ENCODE measurements at places on chromosomes 7 and 10. TPM values are rescaled to one million over a fixed set of nuclear protein-coding genes. Genes with fewer than 3 reads are reported as not detected.

The STK32C gene
- 15.4 TPM for polyA plus RNA-seq

DNA sequence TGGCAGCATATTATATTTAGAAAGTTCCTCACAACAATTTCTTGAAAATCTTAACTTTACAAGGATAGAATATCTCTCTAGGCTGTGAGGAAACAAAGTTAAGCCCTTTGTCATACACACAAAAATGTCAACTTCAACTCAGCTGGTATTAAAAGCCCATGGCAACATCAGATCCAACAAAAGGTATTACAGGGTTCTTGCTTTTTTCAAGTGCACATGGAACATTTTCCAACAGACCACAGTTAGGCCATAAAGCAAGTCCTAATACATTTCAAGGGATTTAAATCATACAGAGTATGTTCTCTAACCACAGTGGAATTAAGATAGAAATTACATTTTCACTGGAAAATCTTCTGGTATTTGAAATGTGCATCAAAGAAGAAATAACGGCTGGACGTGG, 71.9 kb upstream of the OIT3 start:
- DNase-seq: no peak

GRCh38 chr10:53839440-53840039, 961.5 kb downstream of the PCDH15 start:
- peak; percentile 52 for DNase-seq

DNA sequence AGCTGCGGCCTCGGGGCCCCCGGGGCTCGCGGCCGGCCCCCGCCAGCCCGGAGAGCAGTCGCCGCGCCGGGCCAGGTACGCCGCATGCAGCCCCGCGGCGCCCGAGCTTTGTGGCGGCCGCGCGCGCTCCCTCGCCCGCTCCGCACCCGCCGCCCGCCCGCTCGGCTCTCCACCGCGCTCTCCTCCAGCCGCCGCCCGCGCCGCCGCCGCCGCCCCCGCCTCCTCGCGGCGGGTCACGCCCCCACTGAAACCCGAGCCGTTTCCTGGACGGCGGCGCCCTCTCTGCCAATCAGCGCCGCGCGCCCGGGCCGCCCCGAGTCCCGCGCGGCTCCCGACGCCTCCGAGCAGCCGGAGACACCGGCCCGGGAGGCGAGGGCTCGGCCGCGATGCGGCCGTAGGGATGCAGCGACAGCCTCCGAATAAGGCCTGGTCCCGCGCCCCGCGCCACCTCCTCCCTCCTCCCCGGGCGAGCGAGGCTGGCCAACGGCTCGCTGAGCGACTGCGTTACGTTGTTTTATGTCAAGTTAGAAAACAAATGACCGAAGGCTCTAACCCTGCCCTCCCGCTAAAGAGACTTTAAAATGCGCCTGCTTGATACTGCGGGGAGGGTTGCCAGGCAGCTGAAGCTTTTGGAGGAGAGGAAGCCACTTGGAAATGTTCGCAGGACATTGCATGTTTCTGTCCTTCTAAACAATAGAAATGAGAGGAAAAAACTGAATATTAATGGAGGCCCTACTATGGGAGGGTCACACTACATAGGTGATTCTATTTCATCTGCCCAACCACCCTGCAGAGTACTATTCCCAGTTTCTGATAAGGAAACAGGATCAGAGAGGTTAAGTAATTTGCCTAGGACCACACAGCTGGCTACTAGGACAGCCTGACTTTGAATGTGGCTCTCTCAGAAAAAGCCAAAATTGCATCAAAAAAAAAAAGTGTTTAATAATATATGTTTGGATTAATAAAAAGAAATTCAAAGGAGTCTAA, at the start of gene FGFR2:
Gene FGFR2 (minus strand): TSS at position 182 of the 987 bp plus-strand sequence. CDS start 4,627 bp downstream, outside the sequence.
- peak; percentile 91 for DNase-seq

GRCh38 chr7:55488216-55488615, 84.1 kb downstream of the VOPP1 start:
- no peak for DNase-seq

The KAZALD1 gene
- polyA plus RNA-seq: 10.1 TPM

DNA sequence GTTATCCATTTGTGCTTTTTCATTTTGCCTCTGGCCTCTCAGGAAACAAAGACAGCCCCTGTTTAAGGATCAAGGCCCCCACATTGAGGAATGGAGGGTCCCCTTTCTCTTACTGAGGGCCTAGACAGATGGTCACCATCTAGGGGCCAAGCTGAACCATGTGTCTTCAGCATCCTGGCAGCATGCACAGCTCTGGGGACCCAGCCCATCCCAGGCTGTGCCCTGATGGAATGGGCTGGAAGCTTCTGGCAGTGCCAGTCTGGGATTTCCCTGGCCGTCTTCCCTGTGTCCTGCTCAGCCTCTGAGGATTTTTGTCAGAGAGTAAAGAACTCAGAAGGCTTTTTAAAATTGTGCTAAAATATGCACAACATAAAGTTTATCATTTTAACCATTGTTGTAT, 116.8 kb downstream of the ITIH5 start:
- no peak for DNase-seq

- no peak for DNase-seq
Observed at GRCh38 chr10:97120370-97120769, 65.4 kb downstream of the SLIT1 start.

The CNPY1 gene
- not detected for polyA plus RNA-seq

DNA sequence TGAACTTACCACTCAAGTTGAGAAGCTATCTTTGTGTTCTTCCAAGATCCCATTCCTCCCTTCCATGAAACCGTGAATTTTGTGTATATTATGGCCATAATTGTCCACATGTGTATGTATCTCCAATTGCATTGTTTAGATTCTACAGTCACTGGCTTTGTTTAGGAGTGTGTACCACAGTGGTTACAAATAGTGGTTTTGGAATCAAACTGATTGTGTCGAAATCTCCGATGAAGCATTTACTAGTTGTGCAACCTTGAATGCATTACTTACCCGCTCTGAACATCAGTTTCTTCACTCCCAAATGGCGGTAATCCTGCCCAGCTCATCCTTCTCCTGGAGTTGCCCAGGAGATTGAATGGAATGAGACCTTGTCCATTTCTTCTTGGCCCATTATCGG, 145.0 kb upstream of the ZNF32 start:
- no peak for DNase-seq

- DNase-seq: no peak
Observed at GRCh38 chr10:17808971-17809841, at the start of gene MRC1. TSS of gene MRC1 (plus strand) at chr10:17809348. CDS start at chr10:17809466, 118 bp downstream.

GRCh38 chr7:1977876-1978441, 254.8 kb downstream of the MAD1L1 start:
- DNase-seq: no peak

DNA sequence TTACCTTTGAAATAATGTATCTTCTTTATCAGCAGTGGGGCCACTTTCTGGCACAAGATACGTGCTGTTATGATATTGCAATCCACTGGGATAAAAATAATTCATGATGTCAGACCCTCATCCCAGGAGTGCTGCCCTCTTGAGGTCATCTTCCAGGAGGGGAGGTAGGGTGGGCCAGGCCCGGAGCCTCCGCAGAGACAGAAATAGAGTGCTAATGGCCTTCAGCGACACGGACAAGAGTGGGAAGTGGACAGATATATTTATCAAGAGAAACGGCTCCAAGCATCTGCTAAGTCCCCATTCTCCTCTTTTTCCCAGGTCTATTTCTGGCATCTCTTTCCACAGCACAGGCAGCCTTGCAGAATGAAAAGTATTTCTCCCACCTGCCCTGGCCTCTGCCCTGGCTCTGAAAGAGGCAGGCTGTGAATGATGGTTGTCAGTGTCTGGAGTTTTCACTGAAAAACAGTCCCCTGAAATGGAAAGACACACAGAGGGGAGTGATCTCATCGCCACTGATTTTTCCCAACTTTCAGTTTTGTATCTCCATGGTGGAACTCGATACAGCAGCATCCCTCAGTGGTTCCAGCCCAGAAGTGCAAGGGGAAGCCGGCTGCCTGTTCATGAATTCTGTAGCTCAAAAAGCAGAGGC, 251.7 kb upstream of the MYO3A start:
- DNase-seq: no peak

DNA sequence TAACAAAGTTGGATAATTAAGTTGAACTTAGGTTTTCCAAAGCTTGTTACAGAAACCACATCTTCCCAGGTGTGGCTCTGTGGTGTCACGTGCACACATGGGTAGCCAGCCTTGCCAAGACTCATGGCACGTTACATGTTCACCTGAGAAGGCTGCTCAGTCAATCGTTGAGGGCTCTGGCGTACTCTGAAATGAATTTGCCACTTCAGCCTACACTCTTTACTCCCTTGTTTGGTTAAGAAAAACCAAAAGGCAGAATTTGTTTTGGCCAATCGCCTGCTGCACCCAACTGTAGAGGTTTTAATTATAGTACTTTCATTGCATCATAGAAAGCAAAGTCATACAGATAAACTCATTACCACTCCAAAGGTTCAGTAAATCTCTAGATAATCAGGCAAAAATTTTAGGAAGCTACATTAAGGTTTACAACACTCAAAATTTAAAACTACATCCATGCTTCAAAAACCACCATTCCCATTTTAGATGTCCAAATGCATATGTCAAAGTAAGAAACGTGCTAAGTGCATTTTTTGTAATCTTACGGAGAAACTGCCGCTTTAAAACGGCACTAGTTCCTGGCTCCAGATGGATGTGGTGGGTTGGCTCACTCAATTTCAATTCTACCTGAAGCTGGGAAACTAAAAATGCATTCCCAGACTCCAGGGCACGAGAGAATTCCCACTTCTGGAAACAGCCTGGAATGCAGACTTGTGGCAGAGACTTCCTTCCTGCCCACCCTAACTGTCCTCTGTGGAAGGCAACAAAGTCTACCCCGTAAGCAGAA, 88.4 kb downstream of the DIP2C start:
- no peak for DNase-seq

DNA sequence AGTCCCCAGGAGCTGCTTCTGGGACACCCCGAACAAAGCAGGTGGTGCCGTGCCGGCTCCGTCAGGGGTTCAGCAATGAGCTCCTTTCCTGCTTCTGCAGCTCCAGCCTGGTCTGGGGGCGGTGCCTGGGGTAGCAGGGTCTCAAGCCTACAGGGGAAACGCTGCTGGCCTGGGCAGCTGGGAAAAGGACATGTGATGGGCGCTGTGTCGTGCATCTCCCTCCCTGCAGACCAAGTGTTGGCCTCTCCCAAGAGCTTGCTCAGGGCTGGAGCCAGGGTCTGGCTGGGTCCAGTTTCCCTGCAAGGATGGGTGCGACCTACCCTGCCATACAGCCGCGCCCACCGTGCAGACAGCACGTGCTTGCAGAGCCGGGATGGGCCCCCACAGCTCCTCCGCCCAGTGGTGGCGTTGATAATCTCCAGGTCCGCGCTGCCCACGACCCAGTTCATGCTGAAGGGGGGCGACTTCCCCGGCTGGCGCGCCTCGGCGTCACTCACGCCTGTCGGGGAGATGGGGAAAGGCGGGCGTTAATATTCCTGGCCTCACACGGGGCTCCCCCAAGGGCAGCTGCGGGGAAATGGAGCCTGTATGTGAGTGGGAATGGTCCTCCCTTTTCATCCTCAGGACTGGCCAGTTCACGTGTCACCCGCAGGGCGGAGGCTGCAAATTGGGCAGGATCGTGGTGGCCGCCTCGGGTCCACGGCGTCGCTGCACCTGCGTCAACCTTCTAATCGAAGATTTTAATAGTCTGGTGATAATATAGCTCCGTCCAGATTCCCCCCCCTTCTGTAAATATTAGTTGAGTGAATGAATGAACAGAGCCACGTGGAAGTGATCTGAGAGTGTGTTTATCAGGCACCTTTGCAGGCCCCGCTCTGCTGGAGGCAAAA, 128.6 kb downstream of the WDR37 start:
- DNase-seq: no peak

The ASB10 gene
- polyA plus RNA-seq: not detected

DNA sequence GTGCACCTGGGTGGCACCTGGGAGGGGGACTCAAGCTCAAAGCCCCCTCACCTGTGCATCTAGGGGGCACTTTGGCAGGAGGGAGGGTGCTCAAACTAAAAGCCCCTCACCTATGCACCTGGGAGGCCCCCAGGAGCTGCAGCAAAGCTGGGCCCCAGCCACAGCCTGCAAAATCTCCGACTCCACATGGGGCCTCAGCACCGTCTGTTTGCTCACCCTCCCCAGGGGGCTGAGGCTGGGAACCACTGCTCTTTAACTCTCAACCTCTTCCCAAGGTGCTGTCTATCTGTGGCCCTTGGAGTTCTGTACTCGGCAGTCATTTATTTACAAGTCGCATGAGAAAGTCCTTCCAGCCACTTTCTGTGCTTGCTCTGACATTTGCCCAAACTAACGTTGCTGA, 458.4 kb downstream of the DNAJB6 start:
- no peak for DNase-seq

DNA sequence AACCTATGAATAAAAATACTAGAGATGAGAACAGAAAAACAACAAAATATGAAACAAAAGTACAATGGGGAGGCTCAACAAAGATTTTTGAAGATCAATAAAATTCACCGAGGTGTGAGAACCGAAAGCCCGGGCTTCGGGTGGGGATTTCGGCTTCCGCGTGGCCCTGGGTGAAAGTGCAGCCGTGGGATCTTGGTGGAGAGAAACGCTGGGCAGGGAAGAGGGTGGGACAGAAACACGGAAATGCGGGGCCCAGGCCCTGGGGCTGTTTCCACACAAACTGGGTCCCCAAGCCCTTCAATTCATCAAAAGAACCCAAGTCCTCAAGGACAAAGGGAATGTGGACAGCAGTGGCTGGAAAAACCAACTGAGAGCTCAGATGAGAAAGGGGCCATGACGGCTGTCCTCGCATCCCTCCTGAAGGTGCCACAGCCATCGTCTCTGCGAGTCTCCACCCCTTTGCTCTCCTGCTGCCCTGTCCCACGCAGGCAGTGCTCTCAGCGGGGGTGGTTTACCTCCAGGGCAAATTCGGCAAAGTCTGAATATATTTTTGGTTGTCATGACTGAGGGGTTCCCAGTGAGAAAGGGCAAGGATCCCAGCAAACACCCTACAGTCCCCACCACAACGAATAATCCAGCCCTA, 19.7 kb downstream of the FOXL3 start:
- DNase-seq: no peak

Measured in renal pelvis (tissue), 12 donors.